ENCODE measurements at places on chromosomes 6 and 20.

DNA sequence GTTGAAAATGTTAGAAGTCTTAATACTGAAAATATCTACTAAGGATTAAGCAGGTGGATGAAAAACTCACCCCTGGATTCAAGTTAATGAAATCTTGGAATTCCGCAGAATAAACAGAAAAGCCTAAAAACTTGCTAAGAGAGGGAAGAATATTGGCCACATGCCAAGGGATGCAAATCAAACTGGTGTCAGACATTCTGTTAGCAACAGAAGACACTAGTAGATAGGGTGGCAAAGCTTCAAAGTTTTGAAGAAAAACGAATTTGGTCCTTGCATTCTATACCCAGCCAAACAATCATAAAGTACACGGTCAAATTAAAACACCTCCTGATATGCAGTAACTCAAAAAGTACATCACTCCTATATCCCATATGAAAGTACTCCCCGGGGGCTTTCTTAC, 77.1 kb upstream of the ADTRP start:
- DNase-seq = no peak

DNA sequence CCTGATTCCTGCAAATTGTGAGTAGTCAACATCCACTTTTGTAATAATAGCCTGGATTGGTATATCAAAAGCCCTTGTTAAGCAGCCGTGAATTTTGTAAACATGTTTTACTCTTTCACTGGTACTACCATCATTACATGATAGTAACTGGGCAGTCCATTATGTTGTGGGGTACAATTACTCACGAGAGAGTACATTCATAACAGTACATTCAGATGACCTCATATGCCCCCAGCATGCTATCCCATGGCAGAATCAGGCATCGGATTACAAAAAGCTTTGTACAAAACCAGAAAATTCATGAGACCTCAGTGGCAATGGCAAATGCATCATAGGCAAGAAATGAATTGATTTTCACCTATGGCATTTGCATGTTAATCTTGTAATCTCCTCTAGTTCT, 166.2 kb downstream of the EPM2A start:
- no peak for DNase-seq

DNA sequence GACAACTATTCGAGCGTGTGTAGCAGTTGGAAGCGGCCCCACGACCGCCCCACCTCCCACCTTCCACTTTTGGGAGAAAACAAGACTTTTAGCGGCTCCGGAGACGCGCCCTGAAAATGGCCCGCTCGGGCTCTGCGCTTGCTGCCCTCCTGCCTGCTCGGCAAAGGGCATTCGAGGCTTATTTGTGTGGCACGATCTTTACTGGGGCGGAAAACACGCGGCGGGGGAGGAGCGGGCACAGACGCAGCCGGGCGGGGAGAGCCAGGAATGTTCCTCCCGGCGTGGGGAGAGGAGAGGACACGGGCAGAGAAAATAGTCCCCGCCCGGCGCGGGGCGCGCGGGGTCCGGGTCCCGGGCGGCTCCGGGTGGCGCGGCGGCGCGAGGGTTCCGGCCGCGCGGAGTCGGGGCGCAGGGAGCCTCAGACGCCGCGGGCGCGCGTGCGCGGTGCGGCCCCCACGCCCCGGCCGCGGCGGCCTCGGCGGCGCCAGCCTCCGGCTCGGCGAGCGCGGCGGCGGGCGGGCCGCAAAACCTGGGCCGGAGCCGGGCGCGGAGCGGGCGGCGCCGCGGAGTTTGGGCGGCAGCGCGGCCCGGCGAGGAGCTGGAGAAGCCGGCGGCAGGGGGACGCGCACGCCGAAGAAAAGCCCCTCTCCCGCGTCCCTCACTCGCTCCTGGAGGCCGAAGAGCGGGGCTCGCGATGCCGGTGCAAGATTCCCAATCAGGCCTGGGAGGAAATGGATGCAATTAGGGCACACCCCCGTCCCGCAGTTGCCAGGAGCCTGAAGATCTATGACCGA, 90.0 kb upstream of the ARID1B start:
- DNase-seq = no peak

DNA sequence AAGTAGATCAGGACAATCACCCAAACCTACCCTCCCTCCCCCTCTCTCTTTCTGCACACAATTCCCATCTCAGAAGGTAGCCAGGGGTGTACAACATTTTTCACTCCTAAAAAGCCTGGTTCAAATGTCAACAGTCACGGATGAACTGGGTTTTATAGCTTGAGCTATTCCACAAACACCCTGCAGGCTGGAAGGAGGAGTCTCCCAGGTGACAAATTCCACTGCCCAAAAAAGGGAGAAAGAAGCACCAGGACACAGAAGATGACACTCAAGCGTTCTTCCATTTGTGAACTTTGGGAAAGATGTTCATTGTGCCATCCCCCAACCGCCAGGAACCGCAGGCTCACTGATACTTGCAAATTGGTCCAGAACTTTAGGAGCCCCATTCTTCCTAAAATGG, 111.5 kb upstream of the NFATC2 start:
- DNase-seq = no peak

DNA sequence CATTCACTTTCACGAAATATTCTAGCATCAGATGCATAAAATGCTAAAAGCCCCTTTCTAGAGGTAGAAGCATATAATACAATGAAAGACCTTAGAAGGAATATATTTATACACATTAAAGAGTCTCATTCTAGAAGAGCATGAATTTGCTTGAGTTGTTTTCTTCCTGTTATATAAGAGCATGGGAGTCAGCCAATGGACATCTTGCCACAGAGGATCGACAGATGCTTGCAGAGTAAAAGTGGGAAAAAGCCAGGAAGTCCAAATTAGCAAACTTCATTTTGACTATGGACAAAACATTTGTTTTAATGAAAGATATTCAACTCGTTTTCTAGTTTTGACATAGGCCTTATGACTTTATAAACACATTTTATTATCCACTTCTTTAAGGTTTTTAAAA, 44.2 kb upstream of the RIPPLY2 start:
- DNase-seq = no peak

DNA sequence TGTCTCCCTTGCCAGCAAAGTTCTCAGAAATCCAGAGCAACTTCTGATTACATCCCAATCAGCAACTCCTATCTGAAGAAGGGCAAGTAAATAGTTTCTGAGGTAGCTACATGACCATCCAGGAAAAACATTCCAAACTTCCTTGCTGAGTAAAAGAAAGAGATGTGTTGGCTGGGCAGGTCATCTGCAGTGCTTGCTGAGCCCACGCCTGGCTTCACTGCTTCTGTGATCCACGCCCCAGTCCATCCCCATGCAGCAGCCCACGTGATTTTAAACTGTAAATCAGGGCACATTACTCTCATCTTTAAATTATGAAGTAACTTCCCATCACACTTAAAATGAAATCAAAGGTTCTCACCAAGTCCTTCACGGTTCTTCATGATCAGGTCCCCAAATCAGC, 603.6 kb downstream of the QKI start:
- DNase-seq = no peak

DNA sequence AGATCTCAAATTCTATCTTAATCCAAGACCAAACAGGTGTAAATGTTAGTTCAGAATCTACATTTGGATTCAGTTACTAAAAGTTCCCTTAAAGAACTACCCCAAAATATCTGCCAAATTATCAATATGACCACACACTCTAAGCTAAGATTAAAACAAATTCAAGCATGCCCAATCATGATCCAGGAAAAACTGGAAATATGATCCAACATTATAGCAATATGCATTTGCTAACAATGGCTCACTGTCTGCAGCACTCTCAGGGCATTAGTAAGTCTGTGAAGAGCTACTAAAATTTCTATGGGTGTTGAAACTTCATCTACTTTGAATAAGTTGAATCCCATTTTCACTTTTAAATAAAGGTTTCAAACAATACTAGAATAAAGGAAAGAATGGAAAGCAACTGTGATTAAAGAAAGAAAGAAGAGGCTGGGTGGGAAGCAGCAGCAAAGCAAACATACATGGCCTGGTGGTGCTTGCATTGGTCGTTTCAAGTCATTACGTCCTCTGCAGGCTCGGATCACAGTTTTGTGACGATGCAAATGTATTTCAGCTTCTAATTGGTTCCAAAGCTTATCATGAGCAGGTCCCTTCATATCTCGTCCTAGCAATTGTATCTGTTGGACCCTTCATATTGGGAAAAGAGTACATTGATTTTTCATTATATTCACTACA, 29.2 kb downstream of the GOPC start:
- DNase-seq = no peak

GRCh38 chr6:99344289-99344688, 5.2 kb downstream of the FAXC start:
- no peak for DNase-seq

- DNase-seq = no peak
Observed at GRCh38 chr6:33116841-33117711, 41.3 kb downstream of the HLA-DPB1 start.

- no peak for DNase-seq
Observed at GRCh38 chr6:69867639-69867976, 1.3 kb downstream of the COL19A1 start.

DNA sequence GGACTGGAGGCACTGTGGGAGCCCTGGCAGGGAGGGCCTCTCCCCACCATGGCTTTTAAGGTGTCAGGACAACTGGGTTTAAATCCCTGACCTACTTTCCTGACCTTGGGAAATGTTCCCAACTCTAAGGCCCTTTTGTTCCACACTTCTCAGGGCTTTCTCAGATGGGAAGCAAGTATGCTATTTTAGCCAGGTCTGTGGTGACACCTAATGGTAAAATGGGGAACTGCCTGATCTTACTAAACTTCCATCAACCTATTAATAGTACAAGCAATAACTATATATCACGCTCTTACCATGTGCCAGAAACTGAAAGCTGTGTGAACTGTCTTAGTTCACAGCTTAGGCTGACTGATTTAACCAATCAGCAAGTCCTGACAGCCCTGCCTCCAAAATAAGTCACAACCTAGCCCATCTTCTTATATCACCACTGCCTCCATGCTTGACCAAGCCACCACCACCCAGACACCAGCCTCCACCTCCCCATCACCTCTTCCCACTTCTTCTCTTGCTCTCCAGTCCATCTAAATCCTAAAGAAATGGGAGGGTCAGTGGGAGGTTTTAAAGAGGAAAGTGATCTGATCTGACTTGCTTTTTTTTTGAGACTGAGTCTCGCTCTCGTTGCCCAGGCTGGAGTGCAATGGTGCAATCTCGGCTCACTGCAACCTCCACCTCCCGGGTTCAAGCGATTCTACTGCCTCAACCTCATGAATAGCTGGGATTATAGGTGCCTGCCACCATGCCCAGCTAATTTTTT, 6.9 kb upstream of the BLCAP start:
- DNase-seq = peak; percentile 16

DNA sequence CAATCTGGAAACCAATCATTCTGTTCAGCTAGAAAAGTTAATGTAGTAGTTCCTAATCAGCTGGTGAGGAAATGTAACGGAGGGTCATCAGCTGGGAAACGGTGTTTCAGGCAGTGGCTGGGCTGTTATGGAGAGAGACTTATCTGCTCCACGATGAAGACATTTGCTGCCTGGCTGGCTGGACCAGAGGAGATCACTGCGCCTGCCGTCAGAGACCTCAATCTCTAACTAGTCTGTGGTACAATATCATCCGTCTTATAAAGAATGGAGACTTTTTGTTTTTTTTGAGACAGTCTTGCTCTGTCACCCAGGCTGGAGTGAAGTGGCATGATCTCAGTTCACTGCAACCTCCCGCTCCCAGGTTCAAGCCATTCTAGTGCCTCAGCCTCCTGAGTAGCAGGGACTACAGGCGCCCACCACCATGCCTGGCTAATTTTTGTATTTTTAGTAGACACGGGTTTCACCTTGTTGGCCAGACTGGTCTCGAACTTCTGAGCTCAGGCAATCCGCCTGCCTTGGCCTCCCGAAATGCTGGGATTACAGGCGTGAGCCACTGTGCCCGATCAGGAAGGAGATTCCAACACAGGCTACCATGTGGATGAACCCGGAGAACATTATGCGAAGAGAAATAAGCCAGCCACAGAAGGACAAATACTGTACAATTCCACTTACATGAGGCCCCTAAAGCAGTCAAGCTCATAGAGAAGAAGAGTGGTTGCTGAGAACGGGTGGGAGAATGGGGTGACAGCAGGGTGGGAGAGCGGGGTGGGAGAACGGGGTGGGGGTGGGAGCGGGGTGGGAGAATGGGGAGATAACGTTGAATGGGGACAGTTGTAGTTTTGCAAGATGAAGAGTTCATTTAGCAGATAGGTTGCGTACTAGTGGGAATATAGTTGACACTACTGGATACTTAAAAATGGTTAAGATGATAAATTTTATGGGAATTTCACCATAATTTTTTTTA, 115.1 kb downstream of the SULF2 start:
- no peak for DNase-seq

GRCh38 chr6:150841189-150841588, 24.3 kb upstream of the MTHFD1L start:
- DNase-seq = no peak

- DNase-seq = peak; percentile 65
Observed at GRCh38 chr20:49713753-49714712, at the start of gene B4GALT5. TSS of gene B4GALT5 (minus strand) at chr20:49713878. CDS start at chr20:49713690, 188 bp downstream.

DNA sequence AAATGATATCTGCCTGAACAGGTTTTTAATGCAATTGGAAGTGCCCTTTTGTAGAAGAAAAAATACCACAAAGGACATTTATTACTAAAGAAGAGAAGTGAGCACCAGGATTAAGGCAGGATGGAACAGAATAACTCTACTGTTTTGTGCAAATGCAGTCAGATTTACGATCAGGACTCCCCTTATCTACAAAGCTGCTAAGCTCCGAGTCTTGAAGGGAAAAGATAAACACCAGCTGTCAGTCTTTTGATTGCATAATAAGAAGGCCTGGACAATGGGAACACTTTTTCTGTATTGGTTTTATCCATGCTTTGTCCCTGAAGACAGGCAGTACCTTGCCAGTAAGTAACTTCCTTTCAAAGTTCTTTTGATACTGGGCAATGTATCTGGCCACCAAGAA, 797.9 kb upstream of the SLC35B3 start:
- DNase-seq = no peak

Data from NCI-H510A (cell line).